ENCODE measurements at places on chromosomes 11 and 22. TPM values are rescaled to one million over a fixed set of nuclear protein-coding genes. Genes with fewer than 3 reads are reported as not detected.

- peak; percentile 41 for DNase-seq
Observed at GRCh38 chr11:100827934-100828661, 141.0 kb downstream of the ARHGAP42 start.

GRCh38 chr11:17233101-17233500, 25.3 kb upstream of the PIK3C2A start:
- DNase-seq, result no peak

- peak; percentile 27 for DNase-seq
Observed at GRCh38 chr11:93494357-93494756, 48.8 kb downstream of the SMCO4 start.

DNA sequence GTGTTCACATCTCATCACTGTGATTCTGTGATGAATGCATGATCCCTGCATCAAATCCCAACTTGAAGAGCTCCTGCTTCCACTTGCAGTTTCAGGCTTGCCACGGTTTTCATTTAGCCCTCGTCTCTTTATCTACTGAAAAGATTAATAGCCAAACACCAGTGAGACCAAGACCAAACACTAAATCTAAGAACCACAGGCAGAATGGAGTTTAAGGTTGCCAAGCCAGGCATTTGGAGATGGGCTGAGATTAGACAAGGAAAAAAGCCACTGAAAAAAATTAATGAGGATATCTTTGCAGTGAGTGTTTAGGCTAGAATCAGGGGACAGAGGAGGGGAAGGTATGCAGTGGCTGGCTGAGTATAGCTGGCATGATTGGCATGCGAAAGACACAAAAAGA, 227.2 kb upstream of the BLID start:
- no peak for DNase-seq

Gene ANKK1
- total RNA-seq, result 0.43 TPM

Gene DEUP1
- not detected for total RNA-seq

DNA sequence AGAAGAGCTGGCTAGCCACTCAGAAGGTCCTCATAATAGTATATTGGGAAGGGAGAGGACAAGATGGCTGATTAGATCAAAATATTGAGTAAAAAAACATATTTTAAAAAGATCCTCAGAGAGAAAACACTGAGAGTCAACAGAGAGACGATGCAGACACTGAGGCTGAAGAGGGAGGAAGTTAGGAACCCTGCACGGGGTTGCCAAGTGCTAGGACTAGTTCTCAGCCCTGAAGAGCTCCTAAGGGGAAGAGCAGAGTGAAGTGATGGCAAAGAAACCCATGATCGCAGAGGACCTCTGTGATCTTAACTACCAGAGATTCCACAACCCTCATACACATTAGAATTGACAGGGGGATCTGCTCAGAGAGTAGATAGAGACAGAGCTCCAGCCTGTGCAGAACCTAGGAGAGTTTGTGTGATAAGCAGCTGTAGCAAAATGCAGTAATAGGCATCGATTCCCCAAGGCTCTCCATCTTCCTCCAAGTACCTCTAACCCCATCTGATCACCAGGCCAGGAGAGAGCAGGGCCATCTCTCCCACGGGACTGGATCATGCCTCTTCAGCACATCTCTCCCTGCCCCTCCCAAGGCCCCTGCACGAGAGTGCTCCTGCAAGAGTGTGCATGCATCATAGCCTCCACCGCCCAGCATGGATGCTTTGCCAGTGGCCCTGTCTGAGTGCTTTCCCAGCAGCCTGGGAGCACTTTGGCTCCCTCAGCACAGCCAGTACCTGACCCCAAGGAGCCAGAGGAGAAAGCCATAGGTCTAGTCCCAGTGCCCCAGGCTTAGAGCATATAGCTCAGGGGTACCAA, 41.2 kb upstream of the ARL14EP start:
- no peak for DNase-seq

Gene DBX1
- not detected for total RNA-seq

DNA sequence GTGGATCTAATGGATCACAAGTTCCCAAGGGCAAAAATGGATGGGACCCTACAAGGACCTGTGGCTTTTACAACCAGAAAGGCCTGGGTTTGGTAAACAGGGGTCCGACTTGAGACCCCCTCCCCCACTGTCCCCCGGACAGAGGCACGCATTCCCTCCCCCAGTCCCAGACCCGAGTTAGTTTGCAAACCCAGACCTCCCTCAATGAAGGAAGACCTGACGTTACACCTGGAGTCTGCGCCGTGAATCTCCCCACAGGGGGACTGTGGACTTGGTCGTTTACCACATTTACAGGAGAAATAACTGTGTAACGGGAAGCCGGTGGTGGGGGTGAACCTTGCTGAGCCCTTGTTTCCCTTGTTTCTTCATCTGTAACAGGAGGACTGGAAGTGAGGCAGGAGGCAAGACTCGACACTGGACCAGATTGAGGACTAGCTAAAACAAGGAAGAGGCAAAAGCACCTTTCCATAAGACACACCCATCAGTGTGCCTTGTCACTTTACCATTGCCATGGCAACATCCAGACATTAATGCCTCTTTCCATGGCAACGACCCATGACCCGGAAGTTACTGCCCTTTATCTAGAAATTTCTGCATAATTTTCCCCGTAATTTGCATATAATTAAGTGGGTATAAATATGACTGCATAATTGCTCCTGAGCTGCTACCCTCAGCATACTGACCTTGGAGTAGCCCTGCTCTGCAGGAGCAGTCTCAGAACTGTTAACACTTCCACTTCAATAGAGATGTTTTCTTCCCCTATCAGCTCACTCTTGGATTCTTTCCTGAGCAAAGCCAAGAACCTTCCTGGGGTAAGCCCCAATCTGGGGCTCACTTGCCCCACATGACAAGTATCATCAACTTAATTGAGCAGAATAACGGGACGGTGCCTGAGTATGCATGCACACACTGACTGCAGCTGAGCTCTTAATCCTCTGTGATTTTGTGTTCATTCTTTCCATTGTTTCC, 25.4 kb downstream of the PDGFB start:
- DNase-seq, result no peak

- peak; percentile 23 for DNase-seq
Observed at GRCh38 chr11:19345848-19346681, 105.3 kb upstream of the E2F8 start.

DNA sequence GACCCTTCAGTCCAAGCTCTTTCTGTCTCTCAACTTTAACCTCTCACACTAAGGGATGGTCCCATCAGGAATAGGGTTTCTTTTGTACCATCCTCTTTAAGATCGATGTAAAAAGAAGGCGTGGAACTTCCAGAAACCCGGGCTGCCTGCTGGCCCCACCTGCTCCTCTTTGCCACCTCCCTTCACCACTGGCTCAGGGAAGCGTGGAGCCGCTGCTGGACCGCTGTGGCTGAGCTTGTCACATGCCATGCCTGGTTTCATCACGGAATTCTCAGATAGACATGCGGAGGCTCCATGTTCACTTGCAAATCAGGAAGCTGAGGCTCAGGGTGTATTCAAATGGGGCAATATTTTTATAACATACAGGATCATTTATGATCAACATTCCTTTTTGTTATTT, 399.7 kb downstream of the BRD1 start:
- DNase-seq, result no peak

DNA sequence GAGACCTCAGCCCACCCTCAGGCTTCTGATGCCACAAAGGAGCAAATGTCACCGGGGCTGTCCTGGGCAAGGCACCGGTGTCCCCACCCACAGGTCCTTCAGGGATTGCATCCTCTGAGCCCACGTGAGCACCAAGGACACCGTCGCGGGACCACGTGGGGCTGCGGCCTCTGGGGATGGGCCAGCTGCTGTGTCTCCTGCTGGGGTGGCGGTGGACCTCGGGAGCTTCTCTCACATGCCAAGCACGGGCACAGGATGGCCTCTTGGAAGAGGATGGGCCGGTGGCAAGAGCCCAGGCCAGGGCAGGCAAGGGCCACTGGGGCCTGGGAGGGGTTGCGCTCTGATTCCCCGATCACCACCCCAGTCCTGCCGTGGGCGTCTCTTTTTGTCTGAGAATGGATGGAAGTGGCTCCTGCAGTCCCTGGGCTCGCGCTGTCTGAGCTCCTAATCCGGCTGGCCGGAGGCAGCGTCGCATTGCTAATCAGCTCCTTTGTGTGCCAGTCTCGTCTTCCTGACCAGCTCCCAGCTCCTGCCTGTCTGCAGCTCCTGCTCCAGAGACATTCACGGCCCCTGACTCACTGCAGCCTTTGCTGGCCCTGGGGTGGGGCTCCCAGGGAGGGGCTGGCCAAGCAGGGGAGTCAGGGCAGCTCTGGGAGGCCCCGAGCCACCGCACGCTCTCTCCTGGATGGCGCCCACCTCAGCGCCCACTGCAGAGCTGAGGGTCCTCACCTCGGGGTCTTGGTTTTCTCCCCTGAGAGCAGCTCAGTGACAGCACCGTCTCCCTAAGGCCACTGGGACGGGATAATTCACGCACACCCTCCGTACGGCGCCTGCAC, 146.7 kb downstream of the CTTN start:
- DNase-seq, result no peak

DNA sequence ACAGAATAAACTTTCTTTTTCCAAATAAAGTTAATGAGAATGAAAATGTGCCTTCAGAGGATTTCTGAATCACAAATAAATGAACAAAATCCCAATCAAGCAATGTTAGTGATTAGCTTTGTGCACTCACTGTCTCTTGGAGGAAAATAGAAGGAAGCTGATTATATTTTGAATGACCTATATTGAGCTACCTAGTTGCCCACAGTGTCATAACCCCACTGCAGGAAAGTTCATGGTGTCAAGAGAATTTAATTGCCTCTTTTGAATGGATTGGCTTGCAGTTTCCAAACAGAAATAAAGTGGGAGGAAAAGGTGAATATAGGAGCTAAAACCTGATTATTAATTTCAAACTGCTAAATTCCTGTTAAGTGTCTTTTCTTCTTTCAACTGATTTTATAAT, 515.9 kb downstream of the JRKL start:
- no peak for DNase-seq

GRCh38 chr11:68259122-68259959, 12.4 kb downstream of the C11orf24 start:
- no peak for DNase-seq

- DNase-seq, result no peak
Observed at GRCh38 chr22:47558828-47559700, 796.6 kb downstream of the TBC1D22A start.

DNA sequence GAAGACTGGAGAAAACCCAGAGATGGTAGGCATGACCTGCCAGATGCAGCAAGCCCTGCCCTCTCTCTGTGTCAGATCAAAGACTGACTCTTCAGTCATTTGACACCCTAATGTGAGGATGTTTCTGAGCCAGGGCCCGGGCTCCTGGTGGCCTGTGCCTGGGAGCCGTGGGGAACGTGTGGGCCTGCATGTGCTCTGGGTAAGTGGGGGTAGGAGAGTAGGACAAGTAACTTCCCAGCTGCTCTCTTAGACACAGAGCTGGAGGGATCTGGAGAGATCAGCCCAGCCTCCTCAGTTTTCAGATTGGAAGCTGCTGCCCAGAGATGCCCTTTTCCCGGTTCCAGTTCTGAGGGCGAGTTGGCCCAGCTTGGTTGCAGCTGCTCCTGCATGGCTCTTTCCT, 110.8 kb downstream of the TEAD1 start:
- no peak for DNase-seq

GRCh38 chr22:27673839-27674238, 127.7 kb downstream of the MN1 start:
- DNase-seq, result no peak

Gene PATE4
- total RNA-seq, result not detected

- no peak for DNase-seq
Observed at GRCh38 chr11:130212431-130212961, 52.9 kb downstream of the ST14 start.

GRCh38 chr22:36323182-36323854, 64.4 kb downstream of the MYH9 start:
- DNase-seq, result peak; percentile 80

DNA sequence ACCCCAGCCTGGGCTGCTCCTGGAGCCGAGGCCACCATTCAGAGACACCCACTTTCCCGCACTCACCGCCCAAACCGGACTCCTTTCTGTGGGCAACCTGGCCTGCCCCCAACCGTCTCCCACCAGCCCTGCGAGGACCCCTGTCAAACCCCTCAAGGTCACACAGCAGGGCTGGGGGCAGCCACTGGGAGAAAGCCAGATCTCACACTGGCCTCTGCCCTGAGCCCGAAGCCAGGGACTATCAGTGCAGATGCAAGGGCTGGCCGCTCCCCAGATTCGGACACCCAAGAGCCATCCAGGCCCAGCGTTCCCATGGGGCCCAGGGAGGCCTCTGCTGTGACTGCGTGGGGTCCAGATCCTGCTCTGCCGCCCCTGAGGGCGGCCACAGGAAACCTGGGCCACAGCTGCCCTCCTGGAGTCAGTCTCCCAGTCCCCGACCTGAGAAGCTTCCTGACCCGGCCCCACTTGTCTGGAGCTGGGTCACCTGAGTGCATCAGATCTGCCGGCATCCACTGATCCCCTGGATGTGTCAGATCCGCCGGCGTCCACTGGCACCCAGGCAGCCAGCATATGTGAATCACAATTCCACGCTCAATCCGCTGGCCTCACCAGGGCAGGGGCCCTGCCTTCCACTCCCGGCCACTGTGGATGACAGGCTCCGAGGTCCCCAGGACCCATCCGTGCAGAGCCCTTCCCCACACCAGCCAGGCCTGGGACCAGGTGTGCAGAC, 139.7 kb downstream of the BRD1 start:
- DNase-seq, result no peak

DNA sequence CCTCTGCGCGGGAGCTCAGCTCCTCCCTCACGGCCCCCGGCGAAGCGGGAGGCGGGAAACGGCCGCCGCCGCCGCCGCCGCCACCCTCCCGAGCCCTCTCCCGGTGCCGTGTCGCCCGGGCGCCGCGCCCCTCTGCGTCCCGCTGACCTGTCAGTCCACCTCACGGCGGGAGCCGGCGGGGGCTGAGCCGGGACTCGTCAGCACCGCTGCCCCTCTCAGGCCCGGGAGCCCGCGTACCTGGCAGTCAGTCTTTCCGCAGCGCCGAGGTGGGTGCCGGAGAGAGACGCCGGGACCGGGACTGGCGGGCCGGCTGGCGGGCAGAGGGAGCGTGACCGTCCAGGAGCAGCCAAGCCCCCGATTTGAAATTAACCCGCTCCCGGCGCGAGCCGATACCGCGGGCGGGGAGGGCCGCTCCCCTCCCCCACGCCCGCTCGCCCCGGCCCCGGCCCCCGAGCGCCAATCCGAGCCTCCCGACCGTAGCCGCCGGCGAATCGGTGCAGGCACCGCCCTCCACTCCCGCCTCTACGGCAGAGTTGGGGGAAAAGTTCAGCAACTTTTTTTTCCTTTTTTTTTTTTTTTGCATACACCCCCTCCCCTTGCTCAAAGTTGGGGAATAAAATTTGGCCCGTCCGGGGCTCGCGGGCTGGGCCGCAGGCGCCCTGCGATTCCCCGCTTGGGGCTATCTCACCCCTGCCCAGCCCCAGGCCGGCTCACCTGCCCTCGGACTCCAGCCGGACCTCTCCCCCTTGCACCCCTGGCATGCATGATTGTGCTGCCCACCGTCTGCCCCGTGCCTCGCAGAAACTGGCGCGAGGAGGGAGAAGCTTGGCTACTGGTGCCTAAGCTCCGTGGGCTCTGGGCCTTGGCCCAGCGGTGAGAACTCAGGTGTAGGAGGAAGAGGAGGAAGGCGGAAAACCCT, 774 bp upstream of the E2F8 start:
- DNase-seq, result peak; percentile 63

GRCh38 chr11:67648140-67648795, 2.3 kb downstream of the ACY3 start:
- DNase-seq, result peak; percentile 52

Gene MMP11
- 6.8 TPM for total RNA-seq

Gene KIAA1671
- 15.0 TPM for total RNA-seq

Gene KLHL22
- total RNA-seq, result 36.2 TPM

Gene RANGAP1
- 177 TPM for total RNA-seq

- no peak for DNase-seq
Observed at GRCh38 chr11:18313965-18314763, 7.8 kb downstream of the HPS5 start.

All from A673 (cell line).